ENCODE measurements at places on chromosomes 7 and 10. TPM values are rescaled to one million over a fixed set of nuclear protein-coding genes. Genes with fewer than 3 reads are reported as not detected.
A peak's percentile ranks its signal among the peaks of the same experiment; 100 is the strongest.

OR2A14 gene
- not detected for total RNA-seq

CCDC3 gene
- total RNA-seq: 3.2 TPM

ATG9B gene
- 0.06 TPM for total RNA-seq

TUBAL3 gene
- not detected for total RNA-seq

EDRF1 gene
- 17.2 TPM for total RNA-seq

DLD gene
- total RNA-seq: 109 TPM

C10orf67 gene
- 0.19 TPM for total RNA-seq

CDH23 gene
- 0.06 TPM for total RNA-seq

AFAP1L2 gene
- not detected for total RNA-seq

RBP3 gene
- not detected for total RNA-seq

ECHS1 gene
- 130 TPM for total RNA-seq

DNA sequence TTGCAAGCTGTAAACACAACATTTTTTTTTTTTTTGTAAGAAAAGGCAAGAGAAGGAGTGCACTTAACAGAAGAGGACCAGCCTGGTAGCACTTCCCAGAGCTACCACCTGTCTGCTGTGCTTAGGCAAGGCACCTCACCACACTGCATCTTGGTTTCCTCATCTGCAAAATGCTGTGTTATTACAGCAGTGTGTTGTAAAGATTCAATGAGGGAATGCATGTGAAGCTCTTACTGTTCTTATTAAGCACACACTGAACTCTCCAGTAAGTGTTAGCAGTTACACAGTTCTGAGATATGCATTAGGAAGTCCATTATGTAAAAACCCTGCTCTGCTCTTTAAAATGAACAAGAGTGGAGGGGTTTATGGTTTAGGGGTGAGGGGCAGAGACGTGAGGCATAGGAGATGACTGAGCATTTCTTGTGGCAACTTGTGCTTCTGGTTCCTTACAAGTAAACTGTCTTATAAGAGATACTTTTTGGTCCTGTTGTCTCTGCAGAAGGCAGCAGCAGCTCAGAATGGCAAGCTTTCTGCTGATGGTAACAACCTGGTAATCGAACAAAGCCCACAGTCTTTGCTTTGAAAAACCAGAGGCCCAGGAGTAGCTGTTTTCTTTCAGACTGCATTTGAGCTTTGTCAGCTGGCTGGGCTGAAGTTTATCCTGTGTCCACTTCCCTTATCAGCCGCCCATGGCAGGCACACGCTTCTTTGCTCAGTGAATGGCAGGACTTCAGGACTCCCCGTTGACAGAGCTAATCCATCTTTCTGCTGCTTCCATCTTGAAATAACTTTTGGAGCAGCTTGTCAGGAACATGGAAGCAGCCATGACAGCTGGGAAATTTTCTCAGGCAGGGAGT is 98.8 kb upstream of the BMPER start:
- peak; percentile 42 for DNase-seq

DNA sequence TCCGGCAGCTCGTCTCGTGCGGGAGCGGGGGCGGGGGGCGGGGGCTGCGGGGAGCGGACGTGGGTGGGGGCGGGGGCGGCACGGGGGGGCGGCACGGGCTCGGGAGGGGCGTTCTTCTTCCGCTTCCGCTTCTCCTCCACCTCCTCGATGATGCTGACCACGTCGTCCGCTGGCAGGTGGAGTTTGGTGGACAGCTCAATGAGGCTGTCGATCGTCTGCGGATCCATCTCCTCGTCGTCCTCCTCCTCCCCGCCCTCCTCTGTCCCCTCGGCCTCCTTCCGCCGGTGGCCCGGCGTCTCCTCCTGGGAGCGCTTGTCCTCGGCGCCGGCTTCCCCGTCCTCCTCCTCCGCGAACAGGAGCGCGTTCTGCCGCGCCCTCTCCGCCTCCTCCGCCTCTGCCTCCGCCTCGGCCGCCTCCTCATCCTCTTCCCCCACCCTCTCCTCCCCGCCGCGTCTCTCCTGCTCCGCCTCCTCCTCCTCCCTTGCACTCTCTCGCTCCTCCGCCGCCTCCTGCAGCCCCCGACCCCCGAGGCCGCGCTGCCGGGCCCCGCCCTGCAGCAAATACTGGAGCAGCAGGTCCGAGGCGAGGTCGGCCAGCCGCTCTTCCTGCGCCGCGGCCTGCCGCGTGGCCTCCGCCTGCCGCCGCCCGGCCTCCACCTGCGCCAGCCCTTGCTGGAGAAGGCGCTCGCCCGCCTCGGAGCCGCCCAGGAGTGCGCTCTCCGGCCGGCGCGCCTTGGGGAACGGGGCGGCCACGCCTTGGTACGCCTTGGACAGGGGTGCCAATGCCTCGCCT is 1.9 kb downstream of the VGF start:
- no peak for DNase-seq

DNA sequence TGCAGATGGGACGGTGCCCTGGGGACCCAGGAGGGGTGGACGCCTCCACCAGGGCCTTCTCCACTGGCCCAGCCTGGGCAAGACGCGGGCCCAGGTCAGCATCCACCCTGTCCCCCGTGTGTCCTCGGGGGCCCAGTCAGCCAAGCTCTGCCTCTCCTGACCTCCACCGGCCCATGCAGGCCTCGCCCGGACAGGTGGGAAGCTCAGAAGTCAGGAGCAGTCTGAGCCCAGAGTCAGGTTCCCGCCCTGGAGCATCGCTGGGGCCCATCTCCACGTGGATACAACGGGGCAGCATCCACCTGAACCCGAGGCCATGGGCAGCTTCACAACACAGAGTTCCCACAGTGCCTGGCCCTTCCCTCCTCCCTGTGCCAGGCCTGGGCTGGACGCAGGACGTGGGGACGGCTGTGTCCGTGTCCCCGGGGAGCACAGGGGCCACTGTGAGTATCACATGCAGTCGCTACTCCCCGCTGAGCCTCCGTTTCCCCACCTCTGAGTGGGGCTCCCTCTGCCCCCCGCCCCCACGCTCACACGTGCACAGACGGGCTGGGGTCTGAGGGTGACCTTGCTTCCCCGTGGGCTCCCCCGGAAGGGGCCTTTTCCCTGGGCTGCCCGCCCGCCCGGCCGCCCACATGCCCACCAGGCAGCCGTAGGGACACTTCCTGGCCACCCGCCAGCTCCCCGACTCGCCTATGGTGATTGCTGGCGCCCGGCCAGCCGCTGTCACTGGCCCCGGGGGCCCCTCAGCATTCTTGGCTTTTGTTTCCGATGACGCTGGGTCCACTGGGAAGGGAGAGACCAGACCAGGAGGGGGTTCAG is 64.3 kb downstream of the PDGFA start:
- DNase-seq: no peak

DNA sequence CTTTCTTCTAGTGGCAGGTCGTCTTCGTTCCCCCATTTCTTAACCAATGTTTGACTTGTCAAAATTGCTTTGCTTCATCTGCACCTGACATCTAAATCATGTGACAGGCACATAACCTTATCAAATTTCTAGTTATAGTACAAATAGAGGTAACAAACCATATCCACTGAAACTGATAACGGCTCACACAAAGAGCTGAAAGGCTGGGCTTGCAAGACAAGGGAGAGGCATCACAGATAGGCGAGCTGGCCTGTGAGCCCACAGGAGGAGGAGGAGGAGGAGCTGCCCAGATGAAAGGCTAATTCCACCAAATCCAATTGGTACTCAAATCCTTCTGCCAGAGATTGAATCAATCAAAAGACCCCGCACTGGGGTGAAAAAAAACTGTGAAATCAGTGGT is 80.2 kb upstream of the NEBL start:
- no peak for DNase-seq

- peak; percentile 98 for DNase-seq
Observed at GRCh38 chr7:94190599-94191061, 186.5 kb upstream of the BET1 start.

DNA sequence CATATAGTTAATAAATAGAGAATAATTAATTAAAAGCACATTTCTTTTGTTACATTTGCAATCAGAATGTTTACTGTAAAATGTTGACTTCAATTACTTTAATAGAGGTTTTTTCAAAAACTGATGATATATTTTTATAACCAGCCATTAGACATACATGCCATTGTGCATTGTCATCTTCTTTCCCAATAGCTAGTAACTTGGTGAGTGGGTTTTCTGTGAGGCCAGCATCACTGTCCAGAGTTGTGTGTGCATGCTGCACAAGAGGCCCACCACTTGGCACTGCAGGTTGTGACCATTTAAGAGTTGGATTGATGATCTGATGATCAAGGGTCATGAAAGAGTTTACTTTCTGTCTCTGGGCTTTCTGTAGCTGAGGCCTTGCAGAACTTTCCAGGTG is 46.5 kb downstream of the TFEC start:
- DNase-seq: no peak

DNA sequence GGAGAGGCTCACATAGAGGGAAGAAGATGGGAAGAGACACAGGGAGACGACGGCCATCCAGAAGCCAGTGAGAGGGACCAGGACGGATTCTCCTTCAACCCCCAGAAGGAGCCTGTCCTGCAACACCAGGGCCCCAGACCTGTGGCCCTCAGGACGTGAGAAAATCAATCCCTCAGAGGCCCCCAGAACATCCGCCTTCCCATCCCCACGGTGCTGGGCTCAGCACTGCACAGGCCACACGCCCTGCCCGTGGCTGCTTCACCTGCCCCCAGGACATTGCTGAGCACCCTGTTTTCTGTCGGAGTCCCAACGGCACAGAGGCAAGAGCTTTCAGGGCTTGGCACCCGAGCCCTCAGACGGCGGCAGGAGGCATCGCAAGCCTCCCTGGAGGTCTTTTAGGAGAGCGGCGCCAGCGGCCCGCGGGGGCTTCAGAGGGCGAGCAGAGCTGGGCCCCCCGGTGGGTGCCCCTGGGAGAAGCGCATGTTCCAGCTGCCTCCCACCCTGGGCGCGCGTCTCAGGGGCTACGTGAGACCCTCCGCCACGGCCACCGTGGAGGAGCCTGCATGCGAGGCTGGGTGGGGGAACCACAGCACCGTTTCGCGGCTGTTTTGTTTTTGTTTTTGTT is 42.8 kb downstream of the PDGFA start:
- DNase-seq: no peak

DNA sequence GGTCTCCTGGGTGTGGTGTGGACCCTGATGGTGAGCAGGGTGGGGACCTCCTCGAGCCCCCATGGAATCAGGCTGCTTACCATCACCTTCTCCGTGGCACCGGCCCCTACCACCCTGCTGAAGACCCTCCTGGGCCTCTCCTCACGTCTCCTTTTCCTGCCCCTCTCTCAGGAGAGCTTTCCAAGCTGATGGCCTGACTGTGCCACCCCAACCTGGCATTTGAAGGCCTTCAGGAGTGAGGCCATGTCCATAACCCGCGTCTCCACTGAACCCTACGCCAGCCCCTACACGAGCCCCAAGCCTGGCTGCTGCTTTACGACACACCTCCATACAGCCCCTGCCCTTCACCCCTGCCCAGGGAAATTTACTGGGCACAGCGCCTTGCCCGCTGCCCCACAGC is 55.4 kb downstream of the ZRANB1 start:
- DNase-seq: no peak

DNA sequence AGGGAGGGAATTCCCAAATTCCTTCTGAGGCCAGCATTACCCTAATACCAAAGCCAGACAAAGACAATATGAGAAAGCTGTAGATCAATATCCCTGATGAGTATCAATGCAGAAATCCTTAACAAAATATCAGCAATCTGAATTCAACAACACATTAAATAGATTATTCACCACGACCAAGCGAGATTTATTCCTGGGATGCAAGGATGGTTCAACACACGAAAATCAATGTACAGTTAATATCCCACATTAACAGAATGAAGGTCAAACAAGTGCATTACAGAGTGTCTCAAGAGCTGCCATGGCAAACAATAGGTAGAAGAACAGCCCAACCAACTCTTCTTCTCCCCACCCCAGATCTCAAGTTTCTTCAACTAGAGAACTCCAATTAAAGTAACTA is 6.1 kb downstream of the ECD start:
- DNase-seq: no peak

GRCh38 chr10:1015688-1016087 is 10.0 kb downstream of the IDI2 start:
- DNase-seq: no peak

GRCh38 chr10:132699411-132700155 is 86.4 kb downstream of the NKX6-2 start:
- no peak for DNase-seq

GRCh38 chr7:38394660-38395059 is 121.2 kb upstream of the TARP start:
- no peak for DNase-seq

GRCh38 chr10:58746474-58747185 is 234.0 kb downstream of the BICC1 start:
- peak; percentile 53 for DNase-seq

DNA sequence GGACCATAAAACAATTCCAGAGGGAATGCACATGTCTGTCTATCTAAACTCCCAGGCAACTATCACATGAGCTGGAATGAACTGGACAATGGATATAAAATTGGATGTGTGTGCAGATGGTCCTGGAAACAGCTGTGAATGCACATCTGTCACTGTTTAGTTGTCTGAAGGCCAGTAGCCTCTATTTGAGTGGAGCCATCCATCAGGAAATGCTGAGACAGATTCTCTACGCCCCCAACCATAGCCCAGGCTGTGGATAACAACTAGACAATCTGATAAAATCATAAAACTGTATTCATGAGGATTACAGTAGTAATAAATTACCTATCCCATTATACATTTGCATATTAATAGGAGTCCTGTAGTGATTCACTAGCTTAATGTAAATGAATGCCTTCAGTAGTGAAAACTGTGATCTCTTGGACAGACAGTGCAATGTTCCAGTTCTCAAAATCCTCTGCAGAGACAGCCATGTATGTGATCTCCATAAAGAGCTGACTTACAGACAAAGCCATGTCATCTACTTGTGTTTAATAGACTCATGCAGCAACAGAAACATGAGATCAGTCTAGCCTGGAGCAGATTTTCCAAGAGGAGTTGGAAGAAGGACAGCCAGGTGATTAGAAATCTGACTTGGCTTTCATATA is 907.6 kb downstream of the KCNMA1 start:
- DNase-seq: no peak

DNA sequence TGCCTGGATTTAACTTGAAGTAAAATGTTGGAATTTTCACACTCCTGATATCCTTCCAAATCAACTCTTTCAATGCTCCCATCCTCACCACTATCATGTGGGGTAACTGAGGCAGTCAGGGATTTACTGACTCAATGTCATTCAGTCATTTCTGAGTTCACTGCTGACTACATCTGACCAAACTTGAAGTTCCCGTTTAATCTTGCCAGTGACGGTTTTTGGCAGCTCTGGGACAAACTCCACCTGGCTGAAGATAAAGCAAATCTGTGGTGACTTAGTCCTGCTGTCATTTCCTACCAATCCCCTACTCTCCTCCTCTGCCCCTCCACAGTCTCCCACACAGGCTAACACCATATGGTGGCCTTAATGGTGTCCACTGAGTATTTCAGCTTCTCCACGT is 22.7 kb upstream of the ACSM6 start:
- DNase-seq: no peak
